Cardiac ventricle fibroblast (primary cell): ENCODE measurements at places on chromosomes 12 and 14. TPM values are rescaled to one million over a fixed set of nuclear protein-coding genes. Genes with fewer than 3 reads are reported as not detected.

Gene WDHD1
- 2.6 and 3.9 TPM in 2 replicates for total RNA-seq

Gene PRH2
- 1.1 TPM in 1 of 2 replicates, not detected in the other for total RNA-seq

Gene FLRT2
- 12.7 and 14.2 TPM in 2 replicates for total RNA-seq

Gene ABCC9
- 3.6 and 4.1 TPM in 2 replicates for total RNA-seq

Gene GDF11
- 6.6 and 8.2 TPM in 2 replicates for total RNA-seq

Gene TMTC1
- 65.7 and 67.4 TPM in 2 replicates for total RNA-seq

Gene TBPL2
- not detected in 2 replicates for total RNA-seq

Gene NEMP1
- total RNA-seq = 2.2 and 3.5 TPM in 2 replicates

Gene CABP1
- 0.44 TPM in 1 of 2 replicates, not detected in the other for total RNA-seq

Gene FAIM2
- 209 and 210 TPM in 2 replicates for total RNA-seq

Gene TEDC1
- total RNA-seq = 1.7 and 2.0 TPM in 2 replicates

Gene ATN1
- 74.3 and 74.9 TPM in 2 replicates for total RNA-seq

Gene PMCH
- total RNA-seq = not detected in 2 replicates

Gene SPIC
- total RNA-seq = not detected in 2 replicates

Gene IGF1
- total RNA-seq = 0.06 and 1.1 TPM in 2 replicates

Gene BDKRB2
- 6.0 and 6.7 TPM in 2 replicates for total RNA-seq

Gene ZBTB25
- total RNA-seq = 9.5 and 11.2 TPM in 2 replicates

Gene CREBL2
- 22.0 and 28.7 TPM in 2 replicates for total RNA-seq

Gene RNASE3
- not detected in 2 replicates for total RNA-seq

Gene DTX1
- 1.4 and 2.5 TPM in 2 replicates for total RNA-seq

Gene HOXC4
- total RNA-seq = 0.05 TPM in 1 of 2 replicates, not detected in the other

Gene CCER1
- total RNA-seq = not detected in 2 replicates

Gene DIO2
- 5.8 TPM in 2 replicates for total RNA-seq

Gene EXOC3L4
- 1.9 TPM in 1 of 2 replicates, not detected in the other for total RNA-seq

Gene RAPGEF3
- 1.2 and 1.9 TPM in 2 replicates for total RNA-seq

Gene GALNT6
- 1.4 and 4.8 TPM in 2 replicates for total RNA-seq

Gene NRIP2
- 0.56 and 3.7 TPM in 2 replicates for total RNA-seq

Gene SLC7A7
- total RNA-seq = 2.9 and 5.5 TPM in 2 replicates

Gene NAV3
- total RNA-seq = 16.3 and 21.4 TPM in 2 replicates

Gene CCDC177
- 0.20 TPM in 1 of 2 replicates, not detected in the other for total RNA-seq

Gene SOAT2
- total RNA-seq = not detected in 2 replicates

Gene TAS2R20
- total RNA-seq = 0.62 and 1.0 TPM in 2 replicates

Gene RTL1
- not detected in 2 replicates for total RNA-seq

Gene MYH6
- not detected in 2 replicates for total RNA-seq

Gene C12orf42
- not detected in 2 replicates for total RNA-seq

Gene KCNC2
- not detected in 2 replicates for total RNA-seq

Gene LRIG3
- 17.5 and 20.3 TPM in 2 replicates for total RNA-seq

Gene GUCY2C
- not detected in 2 replicates for total RNA-seq

Gene CDCA3
- 0.88 and 1.8 TPM in 2 replicates for total RNA-seq

Gene CTSG
- not detected in 2 replicates for total RNA-seq

Gene GTF2H3
- 14.5 and 27.8 TPM in 2 replicates for total RNA-seq

Gene RFX4
- total RNA-seq = not detected in 2 replicates

Gene FNTB
- total RNA-seq = 9.3 and 9.7 TPM in 2 replicates

Gene OTX2
- not detected in 2 replicates for total RNA-seq

Gene SERPINA9
- not detected in 2 replicates for total RNA-seq

Gene ZNF84
- total RNA-seq = 11.6 and 14.4 TPM in 2 replicates

Gene FBRSL1
- 7.7 and 11.2 TPM in 2 replicates for total RNA-seq

Gene PRDM4
- 13.7 and 16.1 TPM in 2 replicates for total RNA-seq

Gene DBX2
- not detected in 2 replicates for total RNA-seq

Gene CLEC7A
- total RNA-seq = not detected in 2 replicates

Gene SIX1
- 0.12 and 0.20 TPM in 2 replicates for total RNA-seq
